ENCODE measurements at places on chromosomes 11 and 22.

- DNase-seq = no peak
Observed at GRCh38 chr11:95831198-95831883, 41.0 kb downstream of the CEP57 start.

DNA sequence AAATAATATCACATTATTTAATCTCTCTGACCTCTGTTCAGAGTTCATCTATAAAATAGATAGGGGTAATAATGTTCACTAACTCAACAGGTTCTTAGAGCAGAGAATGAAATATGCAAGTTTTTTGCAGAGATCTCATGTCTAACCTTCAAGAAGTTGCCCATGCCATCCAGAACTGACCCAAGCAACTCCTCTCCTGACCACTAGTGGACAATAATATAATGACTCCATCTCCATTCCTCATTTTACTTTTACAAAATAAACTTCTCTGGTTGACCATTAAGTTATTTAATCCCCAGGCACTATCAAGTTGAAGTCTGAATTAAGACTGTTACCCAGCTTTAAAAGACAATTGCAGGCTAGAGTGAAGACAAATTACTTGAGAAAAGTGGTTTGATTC is 382.6 kb downstream of the KCNA4 start:
- no peak for DNase-seq

DNA sequence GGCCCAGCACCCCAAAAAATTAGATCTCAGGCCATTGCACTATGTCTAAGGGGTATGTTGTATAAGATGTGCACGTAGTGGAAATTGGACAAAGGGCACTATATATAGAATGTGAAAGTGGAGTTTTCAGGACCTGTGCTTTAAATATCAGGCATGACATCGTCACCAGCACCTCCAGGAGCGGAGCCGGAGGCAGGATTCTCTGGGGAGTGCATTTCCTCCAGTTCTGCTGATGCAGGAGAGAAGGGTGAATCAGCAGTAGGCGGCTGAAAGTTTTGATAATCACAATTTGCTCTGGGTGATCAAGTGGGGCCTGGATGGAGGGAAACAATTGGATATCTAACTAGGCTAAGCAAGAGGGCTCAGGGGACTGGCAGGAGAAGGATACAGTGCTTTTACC is 69.1 kb upstream of the NTM start:
- DNase-seq = no peak

DNA sequence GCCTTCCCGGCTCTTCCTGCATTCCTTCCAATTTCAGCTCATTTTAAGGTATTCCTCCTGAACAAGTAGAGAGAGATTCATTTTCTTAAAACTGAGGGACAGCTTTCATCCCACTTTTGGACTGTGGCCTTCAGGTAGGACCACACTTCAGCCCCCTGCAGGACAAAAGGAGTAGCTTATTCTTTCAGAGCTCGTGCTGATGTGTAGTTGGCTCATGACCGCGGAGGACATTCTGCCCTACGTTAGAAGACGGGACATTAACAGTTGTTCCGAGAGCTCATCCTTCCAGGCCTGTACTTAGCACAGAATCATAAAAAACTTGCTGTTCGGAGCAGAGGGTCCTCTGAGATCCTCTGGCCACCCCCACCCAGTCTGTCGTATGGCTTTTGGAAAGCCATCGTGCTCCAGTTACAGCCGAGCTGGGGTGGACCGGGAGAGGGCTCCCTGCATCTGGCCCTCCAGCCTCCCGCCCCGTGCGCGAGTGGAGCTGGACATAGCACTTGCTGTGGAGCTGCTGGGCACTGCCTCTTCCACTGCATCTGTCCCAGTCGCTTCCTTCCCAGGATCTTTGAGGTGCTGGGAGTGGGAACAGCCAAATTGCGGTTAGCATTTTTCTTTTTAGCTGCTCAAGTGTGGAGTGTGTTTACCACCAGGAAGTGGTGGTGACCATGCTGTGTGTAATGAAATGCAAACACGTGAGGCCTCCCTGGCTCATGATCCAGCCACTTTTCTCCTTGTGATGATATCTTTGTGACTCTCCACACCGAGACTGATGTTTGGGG is 250.3 kb downstream of the TBC1D22A start:
- DNase-seq = no peak

DNA sequence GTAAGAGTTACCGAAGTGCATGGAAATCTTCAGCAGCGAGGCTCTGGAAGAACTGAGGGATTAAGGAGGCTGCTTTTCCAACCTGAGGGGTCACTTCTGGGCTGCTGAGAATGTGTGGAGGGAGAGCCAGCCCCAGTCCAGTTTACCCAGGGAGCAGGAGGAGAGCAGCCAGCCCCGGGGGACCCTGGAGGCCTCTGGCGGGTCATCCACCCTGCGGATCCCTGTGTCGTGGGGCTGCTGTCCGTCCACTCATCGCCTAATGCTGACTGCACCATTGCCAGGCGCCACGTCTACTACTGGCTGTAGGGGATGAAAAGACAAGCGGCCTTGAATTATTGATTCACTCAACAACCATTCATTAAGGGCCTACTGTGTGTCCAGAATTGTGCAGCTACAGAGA is 228.7 kb upstream of the TBCEL start:
- no peak for DNase-seq
